Central memory CD8-positive, alpha-beta T cell (primary cell): ENCODE measurements at places on chromosomes 12 and 14.

DNA sequence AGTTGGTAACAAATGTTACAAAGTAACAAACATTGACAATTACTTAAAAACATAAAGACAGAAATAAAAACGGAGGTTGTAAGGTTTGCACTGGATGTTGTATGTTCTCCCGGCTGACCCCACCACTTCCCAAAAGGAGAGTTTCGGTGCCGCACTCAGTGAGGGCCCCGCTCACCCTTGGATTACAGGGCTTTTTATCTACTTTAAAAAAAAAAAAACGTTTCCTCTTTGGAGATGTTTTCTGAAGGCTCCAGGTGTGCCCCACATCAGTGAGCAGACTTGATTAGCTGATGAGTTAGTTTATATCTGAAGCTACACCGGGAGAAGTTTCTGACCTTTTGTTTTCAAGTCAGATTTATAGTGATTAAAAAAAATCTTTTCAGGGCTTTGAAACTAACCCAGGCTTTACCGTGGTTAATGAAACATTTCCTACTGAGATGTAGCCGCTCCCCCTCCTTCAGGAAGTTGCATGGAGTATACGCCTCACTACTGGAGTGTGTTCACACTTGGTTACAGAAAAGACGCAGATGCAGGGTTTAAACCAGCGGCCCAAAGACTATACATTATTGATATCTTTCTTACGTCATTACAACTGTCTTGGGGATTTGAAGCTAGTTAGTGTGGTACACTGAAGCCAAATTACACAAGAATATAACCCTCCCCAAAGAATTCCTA lies 38.0 kb upstream of the BCL7A start:
- H3K4me3 ChIP-seq = no peak overlapping the region
- no peak overlapping the region for H3K27ac ChIP-seq
- no peak for DNase-seq
- H3K27me3 ChIP-seq = no peaks in the 10 kb centered on the region
- no peaks in the 10 kb centered on the region for H3K4me1 ChIP-seq
- no peaks in the 10 kb centered on the region for H3K36me3 ChIP-seq

DNA sequence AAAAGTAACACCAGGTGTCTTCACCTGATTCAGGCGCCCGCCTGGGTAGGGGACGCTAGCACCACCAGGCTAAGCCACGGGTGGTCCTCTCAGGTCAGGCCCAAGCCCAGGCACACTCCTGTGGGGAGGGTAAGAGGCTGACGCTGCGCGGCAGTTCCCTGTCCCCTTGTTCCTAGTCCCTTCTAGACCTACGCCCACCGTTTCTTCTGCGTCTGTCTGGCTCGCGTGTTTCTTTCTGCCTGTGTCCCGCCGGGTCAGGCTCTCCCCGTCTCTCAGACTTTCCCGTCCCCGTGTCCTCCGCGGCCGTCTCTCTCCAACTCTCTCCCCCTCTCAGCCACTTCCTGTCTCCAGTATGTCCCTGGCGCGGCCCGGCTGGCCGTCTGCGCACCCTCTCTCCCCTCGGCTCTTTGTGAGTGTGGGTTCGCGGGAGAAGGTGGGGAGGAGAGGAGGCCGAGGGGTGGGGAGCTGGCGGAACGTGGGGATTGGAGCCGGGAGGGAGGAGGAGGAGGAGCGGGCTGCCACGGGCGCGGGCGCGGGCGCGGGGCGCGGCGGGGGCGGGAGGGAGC lies 3.1 kb upstream of the TNS2 start:
- DNase-seq = no peak
- peaks cover 13% of the 10 kb centered on the region for H3K36me3 ChIP-seq
- H3K27me3 ChIP-seq = no peaks in the 10 kb centered on the region
- peak overlapping the region; percentile 82 for H3K27ac ChIP-seq

DNA sequence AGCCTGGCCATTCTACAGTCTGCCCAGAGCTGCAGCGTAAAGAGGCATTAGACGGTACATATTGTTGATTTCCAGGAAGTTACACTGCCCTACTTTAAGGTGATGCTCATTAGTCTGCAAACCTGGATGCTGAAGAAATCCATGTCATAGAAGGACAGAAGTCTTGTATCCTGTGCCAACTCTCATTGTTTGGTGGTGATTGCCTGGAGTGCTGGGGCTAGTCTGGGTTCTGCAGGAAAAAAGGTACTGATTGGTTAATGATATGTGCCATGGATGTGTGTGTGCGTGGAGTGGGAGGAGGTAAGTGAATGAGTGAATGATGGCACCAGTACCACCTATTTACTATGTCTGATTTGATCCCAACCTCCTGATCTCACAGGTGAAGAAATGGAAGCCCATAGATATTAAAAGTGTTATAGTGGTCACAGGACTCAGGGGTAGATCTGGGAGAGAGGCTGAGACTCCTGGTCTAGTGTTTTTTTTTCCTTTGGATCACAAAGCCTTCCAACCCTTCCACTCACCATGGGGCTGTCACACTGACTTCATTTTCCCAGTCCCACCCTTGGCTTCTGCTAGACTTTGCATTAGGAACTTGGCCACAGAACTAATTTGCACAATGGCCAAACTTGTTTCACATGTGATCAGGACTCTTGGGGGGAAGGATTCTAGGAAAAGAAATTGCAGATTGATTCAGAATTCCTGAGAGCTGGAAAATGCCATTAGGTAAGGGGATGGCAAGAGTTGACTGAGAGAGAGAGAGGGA lies 96.1 kb downstream of the TMX1 start:
- DNase-seq = no peak
- no peaks in the 10 kb centered on the region for H3K36me3 ChIP-seq
- peaks cover 31% of the 10 kb centered on the region for H3K27me3 ChIP-seq
- no peak overlapping the region for H3K4me3 ChIP-seq

DNA sequence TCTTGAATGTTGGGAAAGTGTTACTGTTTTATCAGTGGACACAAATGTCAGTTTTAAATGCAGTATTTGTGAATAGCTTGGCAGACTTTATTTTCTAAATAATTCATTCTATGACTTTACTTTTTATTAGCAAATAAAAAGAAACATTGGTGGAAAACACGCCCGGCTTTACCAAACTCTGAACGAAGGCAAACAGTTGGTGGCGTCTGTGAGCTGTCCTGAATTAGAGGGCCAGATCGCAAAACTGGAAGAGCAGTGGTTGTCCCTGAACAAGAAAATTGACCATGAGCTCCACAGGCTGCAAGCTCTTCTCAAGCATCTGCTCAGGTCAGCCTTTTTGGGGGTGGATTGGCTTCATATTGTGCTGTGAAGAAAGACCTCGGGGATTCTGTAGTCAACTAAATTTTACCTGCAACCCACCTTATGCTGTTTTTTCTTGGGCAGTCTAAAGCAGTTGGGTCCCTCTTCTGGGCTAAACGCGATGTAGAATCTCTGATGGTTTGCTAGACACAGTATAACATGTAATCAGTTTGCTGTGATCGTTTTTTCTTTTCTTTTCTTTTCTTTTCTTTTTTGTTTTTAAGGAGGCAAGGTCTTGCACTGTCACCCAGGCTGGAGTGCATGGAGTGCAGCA lies 156.4 kb downstream of the ESR2 start:
- H3K36me3 ChIP-seq = peaks cover 77% of the 10 kb centered on the region

- peaks cover 6% of the 10 kb centered on the region for H3K27me3 ChIP-seq
- H3K4me3 ChIP-seq = no peak overlapping the region
- H3K4me1 ChIP-seq = no peaks in the 10 kb centered on the region
- DNase-seq = no peak
- no peak overlapping the region for H3K27ac ChIP-seq
Measured at GRCh38 chr12:89552376-89552775, 26.5 kb upstream of the POC1B start.

- no peaks in the 10 kb centered on the region for H3K36me3 ChIP-seq
- H3K27ac ChIP-seq = no peak overlapping the region
- H3K4me3 ChIP-seq = no peak overlapping the region
- H3K27me3 ChIP-seq = no peaks in the 10 kb centered on the region
- no peak for DNase-seq
- no peaks in the 10 kb centered on the region for H3K4me1 ChIP-seq
Measured at GRCh38 chr12:97764700-97765099, 302.1 kb downstream of the RMST start.

GRCh38 chr14:51208982-51209381 lies 31.1 kb upstream of the TMX1 start:
- no peak overlapping the region for H3K4me3 ChIP-seq
- no peak for DNase-seq
- H3K27me3 ChIP-seq = peaks cover 40% of the 10 kb centered on the region
- no peak overlapping the region for H3K27ac ChIP-seq

GRCh38 chr14:102571043-102571442 lies 21.4 kb upstream of the RCOR1 start:
- H3K36me3 ChIP-seq = no peaks in the 10 kb centered on the region
- peaks cover 21% of the 10 kb centered on the region for H3K27me3 ChIP-seq
- DNase-seq = no peak
- peaks cover 14% of the 10 kb centered on the region for H3K4me1 ChIP-seq

GRCh38 chr14:71705460-71705859 lies 226.8 kb upstream of the RGS6 start:
- peaks cover 14% of the 10 kb centered on the region for H3K36me3 ChIP-seq
- H3K27ac ChIP-seq = no peak overlapping the region
- H3K4me3 ChIP-seq = no peak overlapping the region

- H3K27ac ChIP-seq = peak overlapping the region; percentile 95
- peaks cover 24% of the 10 kb centered on the region for H3K36me3 ChIP-seq
- peaks cover 70% of the 10 kb centered on the region for H3K4me1 ChIP-seq
- peak overlapping the region; percentile 72 for H3K4me3 ChIP-seq
Measured at GRCh38 chr12:12384571-12385340, 27.9 kb downstream of the BORCS5 start.

DNA sequence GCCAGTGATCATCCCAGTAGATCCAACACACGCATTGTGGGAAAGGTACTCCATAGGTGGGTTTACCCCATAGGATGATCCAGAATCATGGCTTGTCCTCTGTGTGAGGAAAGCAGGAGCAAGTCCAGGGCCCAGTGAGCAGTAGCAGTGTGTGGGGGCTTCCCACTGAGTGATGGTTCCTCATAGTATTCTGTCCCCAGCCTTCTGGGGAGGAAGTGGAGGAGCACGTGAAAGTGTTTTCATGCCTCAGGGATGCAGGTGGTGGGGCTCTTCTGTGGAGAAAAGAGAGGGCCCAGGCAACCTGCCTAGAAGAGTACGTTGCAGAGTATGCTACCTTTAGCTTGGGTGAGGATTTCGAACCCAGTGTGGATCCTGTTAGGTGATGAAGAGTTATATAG lies 56.5 kb downstream of the SUSD6 start:
- peaks cover 78% of the 10 kb centered on the region for H3K4me1 ChIP-seq
- H3K27me3 ChIP-seq = no peaks in the 10 kb centered on the region
- DNase-seq = no peak
- H3K27ac ChIP-seq = peak overlapping the region; percentile 41
- H3K4me3 ChIP-seq = peak overlapping the region; percentile 48

DNA sequence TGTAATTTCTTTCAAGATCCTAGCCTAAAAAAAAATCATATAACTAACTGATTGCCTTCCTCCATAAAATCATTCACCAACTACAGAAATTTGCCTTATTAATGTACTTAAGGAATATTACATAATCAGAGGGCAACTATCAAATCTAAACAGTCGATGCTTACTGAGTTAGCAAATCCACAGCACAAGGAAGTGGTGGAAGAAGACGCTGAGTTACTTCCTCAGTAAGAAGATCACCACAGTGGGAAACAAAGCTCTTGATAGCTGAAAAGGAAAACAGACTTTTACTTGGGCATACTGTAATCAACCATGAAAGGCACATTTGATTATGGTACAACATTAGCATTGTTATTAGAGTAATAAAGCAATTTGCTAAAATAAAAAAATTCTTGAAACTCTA lies 48.7 kb downstream of the HEATR5A start:
- no peaks in the 10 kb centered on the region for H3K27me3 ChIP-seq
- no peak for DNase-seq
- H3K27ac ChIP-seq = peak overlapping the region; percentile 70
- peaks cover 7% of the 10 kb centered on the region for H3K4me1 ChIP-seq

GRCh38 chr12:51895378-51896135 lies 7.7 kb downstream of the ANKRD33 start:
- no peaks in the 10 kb centered on the region for H3K4me1 ChIP-seq
- DNase-seq = no peak
- H3K4me3 ChIP-seq = no peak overlapping the region
- peaks cover 34% of the 10 kb centered on the region for H3K27me3 ChIP-seq

DNA sequence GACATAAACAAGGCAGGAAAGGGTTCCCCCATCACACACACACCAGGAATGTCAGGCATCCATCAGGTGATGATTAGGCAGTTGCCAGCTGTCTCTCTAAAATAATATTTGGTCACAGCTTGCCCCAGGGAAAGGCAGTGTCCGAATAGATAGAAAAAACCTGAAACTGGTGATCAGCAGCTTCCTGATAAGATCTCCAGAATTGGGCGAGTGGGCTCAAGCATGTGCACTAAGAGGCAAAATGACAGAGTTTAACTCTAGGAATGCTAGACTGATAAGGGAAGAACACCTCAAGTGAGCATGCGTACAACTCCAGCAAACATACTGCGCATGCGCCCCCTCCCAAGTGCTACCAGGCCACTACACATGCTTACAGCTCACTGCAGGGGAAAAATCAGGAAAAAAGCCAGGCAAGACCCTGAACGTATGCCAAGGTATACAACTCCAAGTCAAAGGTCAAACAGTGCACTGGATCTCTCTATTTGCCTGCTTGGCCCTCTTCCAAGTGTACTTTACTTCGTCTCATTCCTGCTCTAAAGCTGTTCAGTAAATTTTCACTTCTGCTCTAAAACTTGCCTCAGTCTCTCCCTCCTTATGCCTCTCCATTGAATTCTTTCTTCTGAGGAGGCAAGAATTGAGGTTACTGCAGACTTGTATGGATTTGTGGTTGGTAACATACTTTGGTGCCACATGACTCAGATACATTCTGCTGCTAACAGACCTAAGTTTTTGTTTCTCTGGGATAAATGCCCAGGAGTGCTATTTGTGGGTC lies 73.5 kb upstream of the VASH1 start:
- H3K27me3 ChIP-seq = peaks cover 78% of the 10 kb centered on the region
- H3K4me1 ChIP-seq = no peaks in the 10 kb centered on the region
- no peak for DNase-seq
- no peak overlapping the region for H3K27ac ChIP-seq
- H3K4me3 ChIP-seq = no peak overlapping the region

DNA sequence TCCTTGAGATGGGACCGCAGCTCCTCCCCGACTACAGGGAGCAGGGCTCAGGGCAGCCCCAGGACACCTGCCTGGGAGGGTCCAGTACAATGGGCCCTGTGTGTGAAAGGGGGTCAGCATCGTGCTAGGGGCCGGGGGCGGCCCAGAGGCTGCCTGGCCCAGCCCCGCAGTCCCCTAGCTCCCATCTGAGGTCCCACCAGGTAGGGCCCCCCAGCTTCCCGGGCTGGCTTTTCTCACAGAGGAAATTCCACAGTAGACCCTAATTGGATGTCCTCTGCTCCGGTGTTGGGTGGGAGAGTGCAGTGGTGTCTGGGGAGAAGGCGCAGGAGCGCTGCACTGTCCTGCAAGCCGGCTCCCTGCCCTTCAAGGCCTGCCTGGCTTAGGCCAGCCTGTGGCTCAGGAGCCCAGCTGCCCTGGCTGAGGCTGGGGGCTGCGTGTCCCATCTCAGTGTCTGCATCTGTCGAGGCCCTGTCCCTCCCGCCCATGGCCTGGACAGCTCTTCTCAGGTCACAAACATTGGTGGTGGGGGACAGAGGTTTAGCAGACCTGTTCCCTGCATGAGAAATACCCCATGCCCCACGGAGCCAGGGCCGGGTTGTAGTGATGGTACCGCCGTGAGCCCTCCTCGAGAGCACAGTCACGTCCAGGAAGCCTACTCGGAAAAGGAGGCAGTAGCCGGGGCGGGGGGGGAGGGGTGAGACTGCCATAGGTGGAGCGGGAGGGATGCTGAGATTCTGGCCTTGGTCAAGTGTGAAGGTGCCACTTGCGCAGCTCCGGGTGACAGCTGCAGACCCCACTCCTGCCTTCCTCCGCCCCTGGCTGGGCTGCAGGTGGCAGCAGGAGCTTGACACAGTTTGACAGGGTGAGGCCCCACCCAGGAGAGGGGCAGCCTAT lies 11.6 kb downstream of the HIP1R start:
- H3K27ac ChIP-seq = no peak overlapping the region
- no peaks in the 10 kb centered on the region for H3K27me3 ChIP-seq
- DNase-seq = no peak
- no peak overlapping the region for H3K4me3 ChIP-seq
- peaks cover 11% of the 10 kb centered on the region for H3K36me3 ChIP-seq
- H3K4me1 ChIP-seq = peaks cover under 1% of the 10 kb centered on the region
